ENCODE measurements at places on chromosomes 4 and X.

GRCh38 chrX:1481636-1482529 is 29.2 kb upstream of the ASMTL start:
- DNase-seq = peak; percentile 93

- DNase-seq = no peak
Observed at GRCh38 chr4:136713140-136713539, 819.2 kb downstream of the PCDH18 start.

- DNase-seq = no peak
Observed at GRCh38 chr4:77358315-77358928, 201.4 kb downstream of the CCNG2 start.

DNA sequence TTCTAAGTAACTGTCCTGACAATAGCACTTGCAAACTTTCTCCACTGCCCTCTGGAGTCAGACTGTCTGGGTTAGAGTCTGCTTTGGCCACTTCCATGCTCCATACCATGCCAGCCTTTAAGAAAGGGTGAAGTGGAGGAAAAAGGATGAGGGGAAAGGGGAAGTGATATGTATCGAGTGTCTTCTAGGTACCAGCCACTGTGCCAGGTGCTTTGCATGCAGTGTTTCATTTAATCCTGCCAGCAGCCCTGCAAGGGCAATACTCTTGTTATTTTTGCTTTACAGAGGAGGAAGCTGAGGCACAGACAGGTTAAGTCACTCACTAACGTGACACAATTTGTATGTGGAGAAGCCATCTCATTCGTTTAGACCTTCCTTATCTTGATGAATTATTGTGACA is 55.6 kb downstream of the RTL9 start:
- DNase-seq = no peak

DNA sequence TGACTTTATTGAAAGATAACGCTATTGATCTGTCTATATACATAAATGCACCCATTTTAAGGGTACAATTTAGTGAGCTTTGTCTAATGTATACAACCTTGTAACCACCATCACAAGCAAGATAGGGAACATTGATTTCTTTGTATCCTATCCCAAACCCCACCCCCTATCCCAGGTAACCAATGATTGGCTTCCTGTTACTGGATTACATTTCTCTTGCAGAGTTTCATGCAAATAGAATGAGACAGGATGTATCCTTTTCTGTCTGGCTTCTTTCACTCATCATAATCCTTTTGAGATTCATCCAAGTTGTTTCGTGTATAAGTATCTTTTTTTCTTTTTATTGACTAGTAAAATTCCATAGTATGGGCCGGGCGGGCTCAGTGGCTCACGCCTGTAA is 1.6 kb upstream of the GRIPAP1 start:
- DNase-seq = no peak

GRCh38 chr4:100981447-100982204 is 365.7 kb downstream of the PPP3CA start:
- no peak for DNase-seq

GRCh38 chr4:186167605-186168004 is 23.8 kb upstream of the CYP4V2 start:
- no peak for DNase-seq

- DNase-seq = no peak
Observed at GRCh38 chr4:6932918-6933317, 23.3 kb downstream of the TBC1D14 start.

DNA sequence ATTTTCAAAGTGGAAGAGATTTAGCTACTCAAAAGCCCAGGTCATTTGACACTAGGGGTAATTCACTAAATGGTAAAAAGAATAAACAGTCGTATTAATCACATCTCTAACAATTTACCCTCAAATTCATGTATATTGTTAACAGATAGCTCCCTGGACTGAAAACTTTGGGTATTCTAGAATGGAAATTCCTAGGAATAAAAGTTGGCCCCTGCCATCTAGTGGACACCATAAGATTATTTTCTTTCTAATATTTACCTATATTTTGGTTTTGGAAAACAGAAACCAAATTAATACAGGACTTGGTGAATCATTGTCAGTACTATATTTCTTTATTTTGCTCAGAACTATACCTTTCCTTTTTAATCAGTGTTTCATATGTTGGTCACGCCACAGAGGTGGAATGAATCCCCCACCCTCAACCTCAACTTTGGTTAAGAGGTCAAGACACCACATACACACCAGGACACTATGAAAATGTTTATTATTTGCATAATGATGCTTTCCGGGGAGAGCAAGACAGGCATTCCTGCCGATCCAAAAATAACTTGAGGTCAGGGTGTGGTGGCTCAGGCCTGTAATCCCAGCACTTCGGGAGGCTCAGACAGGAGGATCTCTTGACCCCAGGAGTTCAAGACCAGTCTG is 96.2 kb upstream of the APOOL start:
- no peak for DNase-seq

- no peak for DNase-seq
Observed at GRCh38 chr4:71814433-71814832, 30.6 kb upstream of the GC start.

GRCh38 chr4:130257271-130257670 is 1161.3 kb downstream of the C4orf33 start:
- no peak for DNase-seq

- DNase-seq = no peak
Observed at GRCh38 chr4:109708990-109709389, 5.7 kb upstream of the CASP6 start.

DNA sequence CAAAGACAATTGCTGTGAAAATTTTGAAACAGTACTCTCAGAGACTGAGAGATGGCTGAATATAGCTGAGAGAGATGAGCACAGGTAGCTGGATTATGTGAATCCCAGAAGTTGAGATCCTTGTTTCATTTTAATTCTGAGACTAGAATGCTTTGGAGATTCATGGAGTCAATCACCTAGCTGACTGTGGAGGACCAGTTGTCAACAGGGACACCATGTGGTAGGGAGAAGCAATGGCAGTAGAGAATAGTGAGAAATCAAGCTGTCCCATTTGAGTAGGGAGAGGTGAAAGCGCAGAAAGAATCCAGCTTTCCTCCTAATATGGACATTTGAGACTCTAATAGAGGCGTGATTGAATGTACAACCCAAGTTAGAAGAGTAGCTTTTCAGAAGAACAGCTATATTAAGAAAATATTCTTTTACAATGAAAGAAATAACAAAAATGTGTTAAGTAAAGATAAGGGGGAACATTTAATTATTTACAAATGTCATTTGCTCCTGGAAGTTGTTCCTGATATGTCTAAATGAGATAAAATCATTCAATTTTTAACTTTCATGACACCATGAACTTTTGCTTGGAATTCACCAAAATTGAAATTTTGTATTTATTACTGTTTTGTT is 30.3 kb upstream of the GLRB start:
- DNase-seq = no peak

GRCh38 chrX:136819031-136819703 is 38.4 kb upstream of the ARHGEF6 start:
- DNase-seq = no peak

DNA sequence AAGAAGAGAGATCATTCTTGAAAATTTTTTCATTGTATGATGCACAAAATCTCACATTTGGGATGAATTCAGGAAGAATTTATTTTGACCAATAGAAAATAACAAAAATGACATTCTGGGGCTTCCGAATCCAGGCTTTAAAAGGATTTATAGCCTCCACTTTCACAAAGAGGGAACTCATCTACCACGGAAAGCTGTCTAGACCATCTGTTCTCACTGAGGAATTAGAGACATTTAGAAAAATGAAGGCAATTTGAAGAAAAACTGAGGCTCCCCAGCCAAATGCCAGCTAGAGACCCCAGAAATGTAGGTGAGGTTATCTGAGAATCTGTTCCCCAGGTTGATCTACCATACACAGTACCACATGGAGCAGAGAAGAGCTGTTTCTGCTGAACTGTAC is 464.3 kb downstream of the TMA16 start:
- no peak for DNase-seq

DNA sequence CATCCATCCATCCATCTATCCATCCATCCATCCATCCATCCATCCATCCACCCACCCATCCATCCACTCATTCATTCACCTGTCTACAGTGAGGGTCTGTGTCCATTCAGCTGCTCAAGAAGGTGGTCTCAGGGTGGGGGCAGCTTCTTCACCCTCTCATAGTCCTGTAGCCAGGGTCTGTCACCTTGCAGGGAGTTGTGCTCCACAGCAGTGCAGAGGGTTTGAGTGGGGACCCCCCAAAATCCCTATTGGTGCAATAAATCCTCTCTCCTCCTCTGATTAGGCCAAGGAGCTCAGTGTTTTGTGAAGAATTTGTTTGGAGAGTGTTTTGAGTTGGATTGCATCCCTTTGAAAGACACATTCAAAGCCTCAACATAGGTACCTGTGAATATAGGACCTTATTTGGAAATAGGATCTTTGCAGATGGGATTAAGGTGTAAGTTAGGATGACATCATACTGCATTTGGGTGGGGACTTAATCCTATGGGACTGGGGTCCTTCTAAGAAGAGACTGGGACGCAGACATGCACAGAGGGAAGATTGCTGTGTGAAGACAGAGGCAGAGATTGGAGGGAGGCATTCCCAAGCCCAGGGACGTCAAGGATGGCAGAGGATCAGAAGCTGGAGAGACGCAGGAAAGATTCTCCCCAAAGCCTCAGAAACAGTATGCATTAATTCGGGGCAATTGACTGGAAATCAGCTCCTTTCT is 12.0 kb downstream of the P2RY8 start:
- DNase-seq = no peak

- DNase-seq = no peak
Observed at GRCh38 chrX:129310000-129310399, 213.3 kb downstream of the SMARCA1 start.

DNA sequence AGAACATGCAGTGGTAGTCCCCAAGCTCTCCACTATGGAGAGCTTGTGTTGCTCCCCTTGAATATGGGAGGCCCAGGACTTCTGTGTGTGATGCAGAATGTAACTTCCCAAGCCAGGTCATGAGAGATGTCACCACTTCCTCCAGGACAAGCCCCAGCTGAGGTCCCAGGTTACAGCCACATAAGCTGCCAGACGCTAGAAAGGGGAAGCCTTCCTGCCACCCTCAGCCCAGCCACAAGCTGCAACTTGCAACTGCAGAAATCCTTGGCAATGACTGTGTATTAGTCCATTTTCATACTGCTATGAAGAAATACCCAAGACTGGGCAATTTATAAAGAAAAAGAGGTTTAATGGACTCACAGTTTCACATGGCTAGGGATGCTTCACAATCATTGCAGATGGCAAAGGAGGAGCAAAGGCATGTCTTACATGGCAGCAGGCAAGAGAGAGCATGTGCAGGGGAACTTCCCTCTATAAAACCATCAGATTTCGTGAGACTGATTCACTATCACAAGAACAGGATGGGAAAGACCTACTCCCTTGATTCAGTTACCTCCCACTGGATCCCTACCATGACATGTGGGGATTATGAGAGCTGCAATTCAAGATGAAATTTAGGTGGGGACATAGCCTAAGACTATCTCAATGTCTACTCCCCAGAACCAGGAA is 91.5 kb upstream of the DHX15 start:
- no peak for DNase-seq

DNA sequence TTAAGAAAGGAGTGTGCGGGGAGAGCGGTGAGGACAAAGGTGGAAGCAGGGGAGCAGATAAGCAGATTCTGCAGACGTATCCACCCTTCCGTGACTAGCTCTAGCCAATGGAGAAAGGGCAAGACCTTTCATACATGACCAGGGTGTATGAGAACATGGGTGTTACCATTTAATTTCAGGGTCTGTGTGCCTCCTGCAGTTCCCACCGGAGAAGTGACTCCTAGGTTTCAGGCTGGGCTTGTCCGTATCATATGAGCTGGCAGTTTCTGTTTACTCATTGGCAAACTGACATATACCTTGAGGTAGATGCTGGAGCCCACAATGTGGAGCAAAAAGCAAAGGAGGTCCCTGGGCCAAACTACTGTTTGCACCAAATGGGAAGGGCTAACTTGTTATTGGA is 6.8 kb downstream of the RBM47 start:
- DNase-seq = no peak

DNA sequence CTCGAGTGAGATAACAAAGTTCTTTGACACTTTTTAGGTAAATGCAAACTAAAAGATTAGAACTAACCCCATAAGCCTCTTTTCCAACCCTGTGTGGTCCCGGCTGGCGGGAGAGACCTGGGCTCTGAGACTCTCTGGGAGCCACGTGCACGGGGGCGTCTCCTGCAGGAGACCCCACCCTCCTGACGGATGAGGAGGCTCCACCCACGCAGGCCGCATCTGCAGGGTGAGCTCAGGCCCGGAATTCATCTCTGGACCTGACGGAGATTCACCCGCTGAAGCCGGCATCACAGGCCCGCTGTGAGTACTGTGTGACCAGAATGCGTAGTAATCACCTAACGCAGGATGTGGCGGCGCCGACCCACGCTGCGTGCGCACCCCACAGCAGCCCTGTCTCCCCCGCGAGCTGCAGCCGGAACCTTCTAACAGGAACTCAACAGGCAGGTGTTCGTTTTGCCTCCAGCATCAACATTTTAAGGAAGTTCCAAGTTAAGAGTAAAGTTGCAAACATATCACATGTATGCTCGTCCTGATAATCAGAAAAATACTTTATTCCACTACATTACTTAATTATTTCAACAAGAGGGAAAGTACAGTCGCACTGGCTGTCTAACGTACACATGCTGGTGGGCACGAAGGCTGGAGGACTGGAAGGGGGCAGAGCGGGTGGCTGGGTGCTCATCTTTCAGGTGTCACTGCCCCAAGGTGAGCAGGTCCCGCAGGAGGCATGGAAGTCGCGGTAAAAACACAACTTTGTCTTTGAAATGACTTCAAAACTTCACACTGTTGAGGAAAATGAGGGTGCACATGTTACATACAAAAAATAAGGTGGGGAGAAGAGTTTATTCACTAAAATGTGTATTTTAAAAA is 44.5 kb downstream of the FGFRL1 start:
- peak; percentile 90 for DNase-seq

- DNase-seq = no peak
Observed at GRCh38 chr4:33357121-33357520, 2637.0 kb downstream of the PCDH7 start.

- no peak for DNase-seq
Observed at GRCh38 chr4:161702287-161702686, 461.5 kb downstream of the FSTL5 start.

- DNase-seq = no peak
Observed at GRCh38 chr4:137524725-137525369, 7.4 kb downstream of the PCDH18 start.

GRCh38 chr4:52103319-52103718 is 52.2 kb downstream of the SPATA18 start:
- DNase-seq = no peak

DNA sequence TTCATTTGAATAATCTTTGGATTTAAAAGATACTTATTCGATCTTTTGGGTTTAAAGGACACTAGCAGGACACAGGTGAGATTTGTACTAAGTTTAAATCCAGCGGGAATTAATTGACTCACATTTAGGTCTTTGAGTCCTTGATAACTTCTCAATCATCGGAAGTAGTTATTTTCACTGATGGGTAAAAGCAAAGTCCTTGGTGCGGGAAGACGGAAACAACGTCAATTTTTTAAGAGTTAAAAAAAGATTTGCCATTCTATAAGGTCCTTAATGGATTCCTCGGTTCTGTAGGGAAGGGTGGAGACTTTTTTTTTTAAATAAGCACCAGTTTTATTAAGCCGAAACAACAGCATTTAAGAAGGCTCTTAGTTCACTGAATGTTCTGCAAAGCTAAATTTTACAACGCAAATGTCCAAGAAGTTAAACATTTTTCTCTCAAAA is 2.9 kb downstream of the TMSB4X start:
- no peak for DNase-seq

GRCh38 chr4:8278421-8279287 is 9.1 kb downstream of the HTRA3 start:
- no peak for DNase-seq
